ENCODE measurements at places on chromosomes 6 and 20.

DNA sequence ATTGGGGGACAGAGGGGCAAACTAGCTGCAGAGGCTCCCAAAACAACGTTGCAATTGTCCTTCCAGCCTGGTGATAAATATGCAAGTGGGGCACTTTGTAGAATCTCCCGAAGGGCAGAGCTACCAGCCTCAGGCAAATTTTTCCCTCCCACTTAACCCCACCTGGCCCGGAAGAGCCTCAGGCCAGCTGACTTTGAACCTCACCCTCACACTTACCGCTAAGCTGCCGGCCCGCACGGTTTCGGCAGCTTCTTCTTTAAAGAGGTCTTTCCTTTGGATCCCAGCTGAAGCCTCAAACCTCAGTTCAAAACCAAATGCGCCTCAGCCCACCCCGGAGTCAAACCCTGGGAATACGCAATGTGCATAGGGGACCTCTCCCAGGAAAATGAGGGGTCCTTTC lies 2.5 kb downstream of the OVOL2 start:
- DNase-seq: no peak

DNA sequence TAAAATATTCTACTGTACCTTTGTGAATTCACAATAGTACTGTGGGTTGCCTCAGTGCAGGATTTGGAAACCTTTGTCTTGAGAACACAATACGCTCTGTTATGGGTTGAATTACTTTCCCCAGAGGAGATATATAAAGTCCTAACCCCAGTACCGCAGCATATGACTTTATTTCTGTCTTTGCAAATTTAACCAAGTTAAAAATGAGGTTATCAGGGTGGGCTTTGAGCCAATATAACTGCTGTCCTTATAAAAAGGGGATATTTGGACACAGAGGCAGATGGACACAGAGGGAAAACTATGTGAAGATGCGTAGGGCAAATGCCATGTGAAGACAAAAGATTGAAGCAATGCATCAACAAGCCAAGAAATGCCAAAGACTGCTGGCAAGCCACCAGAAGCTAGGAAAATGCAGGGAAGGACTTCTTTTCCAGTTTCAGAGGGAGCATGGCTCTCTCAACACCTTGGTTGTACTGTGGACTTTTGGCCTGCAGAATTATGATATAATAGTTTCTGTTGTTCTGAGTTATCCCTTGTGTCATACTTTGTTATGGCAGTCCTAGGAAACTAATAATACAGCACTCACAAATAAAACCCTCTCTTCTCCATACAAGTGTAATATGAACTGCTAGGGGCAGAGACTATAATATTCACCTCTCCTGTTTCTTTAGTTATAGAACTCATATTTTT lies 292.6 kb upstream of the SPTLC3 start:
- DNase-seq: no peak

DNA sequence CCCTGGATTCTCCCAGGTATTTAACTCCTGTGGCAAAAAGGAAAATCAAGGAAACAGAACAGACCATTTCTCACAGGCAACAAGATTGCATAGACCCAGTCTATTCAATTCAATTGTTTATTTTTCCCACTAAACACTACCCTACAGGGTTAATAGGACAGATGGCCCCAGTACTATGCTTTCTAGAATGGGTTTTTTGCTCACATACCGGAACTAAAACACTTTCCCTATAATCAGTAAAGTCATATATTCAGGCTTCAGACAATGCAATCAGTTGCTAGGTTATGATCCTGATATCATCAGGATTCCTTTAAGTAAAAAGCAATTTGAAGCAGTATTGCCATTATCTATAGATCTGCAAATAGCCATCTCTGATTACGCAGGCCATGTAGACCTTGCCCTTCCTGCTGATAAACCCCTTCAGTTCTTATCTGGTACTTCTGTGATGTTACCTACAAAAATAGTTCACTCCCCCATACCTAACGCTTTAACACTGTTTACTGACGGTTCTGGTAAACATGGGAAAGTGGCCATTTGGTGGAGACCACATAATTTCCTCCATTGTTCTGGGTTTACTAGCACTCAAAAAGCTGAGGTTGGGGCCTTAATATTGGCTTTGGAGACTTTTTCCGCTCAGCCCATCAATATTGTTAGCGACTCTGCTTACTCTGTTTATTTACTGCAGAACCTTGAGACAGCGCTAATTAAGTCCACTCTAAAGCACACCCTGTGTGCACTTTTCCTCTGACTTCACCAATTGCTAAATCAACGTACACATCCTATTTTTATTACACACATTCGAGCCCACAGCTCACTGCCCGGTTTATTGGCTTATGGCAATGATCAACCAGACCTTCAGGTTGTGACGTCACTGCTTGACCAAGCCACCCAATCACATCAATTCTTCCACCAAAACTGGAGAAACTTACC lies 666.0 kb downstream of the PHF3 start:
- DNase-seq: no peak

GRCh38 chr20:32433311-32434021 lies 75.3 kb downstream of the ASXL1 start:
- DNase-seq: peak; percentile 11

DNA sequence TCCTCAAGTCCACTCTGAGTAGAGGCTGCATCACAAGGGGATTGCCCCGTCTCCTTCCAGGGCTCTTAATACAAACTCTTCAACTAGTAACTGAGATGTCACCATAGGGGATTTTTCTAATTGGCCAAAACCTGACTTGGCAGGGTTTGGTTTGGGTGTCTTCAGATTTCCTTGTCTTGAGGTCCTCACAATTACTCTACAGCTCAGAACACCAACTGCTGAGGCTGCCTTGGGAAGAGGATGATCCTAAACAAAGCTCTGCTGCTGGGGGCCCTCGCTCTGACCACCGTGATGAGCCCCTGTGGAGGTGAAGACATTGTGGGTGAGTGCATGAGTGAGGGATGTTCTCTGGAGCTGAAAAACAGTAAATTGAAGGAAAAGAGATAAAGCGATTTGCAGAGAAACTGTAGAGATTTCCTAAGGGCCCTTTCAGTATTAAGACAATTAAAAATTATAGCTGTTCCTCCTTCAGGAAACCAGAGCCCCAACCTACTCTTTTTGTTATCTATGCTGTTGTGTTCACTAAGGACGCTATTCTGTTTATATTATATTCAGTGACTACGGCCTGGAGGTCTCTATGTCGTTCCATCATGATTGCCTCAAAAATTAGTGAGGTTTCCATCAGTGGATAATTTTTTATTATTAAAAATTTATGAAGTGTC lies at the start of gene HLA-DQA1:
Gene HLA-DQA1 (plus strand): TSS at position 188 of the 662 bp plus-strand sequence. CDS start 53 bp downstream, at position 241.
- no peak for DNase-seq

DNA sequence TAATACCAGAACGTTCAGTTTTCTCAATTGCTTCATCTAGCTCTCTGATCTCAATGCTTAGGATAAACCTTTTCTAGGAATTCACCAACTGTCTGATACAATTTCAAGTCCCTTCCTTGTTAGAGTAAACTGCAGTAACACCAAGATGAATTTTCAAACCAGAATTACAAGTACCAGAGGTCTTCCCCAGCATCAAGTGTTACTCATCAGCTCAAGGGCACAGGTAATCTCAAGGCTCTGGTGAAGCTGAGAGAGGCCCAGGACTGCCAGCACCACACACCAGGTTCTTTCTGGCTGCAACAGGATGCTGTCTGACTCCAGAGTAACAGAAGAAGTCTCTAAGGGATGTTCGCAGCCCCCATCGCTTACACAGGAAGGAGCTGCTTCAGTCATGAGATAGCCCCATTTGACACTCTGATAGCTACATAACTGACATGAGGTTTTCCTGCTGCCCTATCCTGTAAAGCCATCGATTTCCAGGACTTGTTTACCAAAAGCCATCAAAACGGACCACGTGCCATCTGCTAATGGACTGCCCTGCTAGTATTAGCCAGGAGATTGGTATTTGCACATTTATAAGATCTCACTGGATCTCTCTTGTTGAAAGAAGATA lies 549.4 kb downstream of the UTRN start:
- DNase-seq: no peak

GRCh38 chr20:23602699-23603098 lies 3.0 kb downstream of the CST9 start:
- DNase-seq: no peak

- DNase-seq: no peak
Measured at GRCh38 chr6:2725999-2726567, 24.6 kb downstream of the MYLK4 start.

DNA sequence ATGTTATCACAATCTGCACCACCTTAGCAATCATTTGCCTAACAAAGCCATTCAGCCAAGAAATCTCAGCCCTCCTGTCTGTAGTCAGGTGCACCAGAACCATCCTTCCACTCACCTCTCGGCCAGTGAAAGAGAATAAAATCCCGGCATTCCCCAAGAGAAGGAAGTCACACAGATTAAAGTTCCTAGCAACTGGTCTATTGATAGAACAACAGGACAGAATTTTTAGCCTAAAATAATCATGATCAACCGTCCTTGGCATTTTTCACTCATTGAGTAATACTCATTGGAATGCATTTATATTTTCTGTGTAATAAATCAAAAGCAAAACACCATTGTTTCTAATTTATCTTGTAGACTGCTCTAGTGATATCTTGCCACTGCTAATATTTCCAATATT lies 85.7 kb upstream of the CDH4 start:
- no peak for DNase-seq

Data from activated CD8-positive, alpha-beta T cell treated with anti-CD3 and anti-CD28 coated beads, Interleukin-2, amount 10 ng/mL, durations not matched to agents 7 days and 5 days (primary cell).